ENCODE measurements at places on chromosomes 5 and 9.

DNA sequence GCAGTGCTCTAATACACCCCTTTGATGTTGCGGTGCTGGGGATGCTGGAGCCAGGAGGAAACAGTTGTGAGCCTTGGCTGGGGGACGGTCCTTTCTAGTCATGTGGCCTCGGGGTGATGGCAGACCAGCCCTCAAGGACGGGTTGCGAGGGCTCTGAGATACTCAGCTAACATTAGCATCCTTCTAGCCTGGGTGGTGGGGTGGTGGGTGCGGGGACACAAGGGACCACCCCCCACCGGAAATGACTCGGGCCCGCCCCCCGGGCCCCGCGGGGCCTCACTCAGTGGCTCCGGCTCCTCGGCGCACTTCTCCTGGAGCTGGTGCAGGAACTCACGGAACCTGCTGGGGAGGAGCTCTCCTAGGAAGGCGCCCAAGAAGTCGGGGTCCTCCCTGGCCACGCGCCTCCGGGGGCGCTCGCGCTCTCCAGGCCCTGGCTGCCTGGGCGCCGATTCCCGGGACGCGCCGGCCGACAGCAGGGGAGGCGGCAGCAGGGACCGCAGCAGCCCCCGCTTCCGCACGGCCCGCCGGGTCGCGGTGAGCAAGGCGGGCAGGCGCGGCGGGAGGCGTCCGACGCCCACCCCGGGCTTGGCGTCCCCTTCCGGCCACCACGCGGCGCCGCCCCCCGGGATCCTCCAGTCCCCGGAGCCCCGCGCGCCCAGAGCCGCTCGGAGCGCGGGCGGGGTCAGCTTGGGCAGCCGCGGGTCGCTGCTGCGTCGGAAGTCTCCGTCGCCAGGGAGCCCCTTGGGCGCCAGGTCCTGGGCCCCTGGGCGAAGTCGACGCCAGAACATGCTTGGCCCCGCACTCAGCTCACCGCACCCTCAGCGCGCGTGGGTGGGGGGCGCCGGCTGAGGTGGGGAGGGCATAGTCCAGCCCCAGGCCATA lies 873 bp downstream of the C9orf50 start:
- DNase-seq = no peak

- DNase-seq = no peak
Observed at GRCh38 chr5:96297867-96298266, 135.2 kb downstream of the PCSK1 start.

DNA sequence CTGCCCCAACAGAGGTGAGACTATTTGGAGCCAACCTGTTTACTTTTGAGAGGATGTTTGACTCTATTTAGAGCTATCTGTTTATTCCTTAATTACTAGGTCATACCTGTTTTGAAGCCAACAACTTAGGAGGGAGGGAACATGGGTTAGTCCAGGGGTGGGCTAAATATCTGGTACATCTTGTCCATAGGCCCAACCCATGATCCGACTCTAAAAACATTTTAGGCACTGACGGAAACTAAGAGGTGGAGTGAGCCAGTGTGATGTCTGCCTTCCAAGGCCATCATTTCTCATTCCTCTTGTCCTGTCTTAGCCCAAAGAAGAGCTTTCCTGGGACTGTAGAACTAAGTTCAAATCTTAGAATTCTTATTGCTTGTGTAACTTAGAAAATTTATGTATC lies 8.4 kb downstream of the SPINK5 start:
- DNase-seq = no peak

- no peak for DNase-seq
Observed at GRCh38 chr5:133203317-133204305, 151.8 kb downstream of the HSPA4 start.

- DNase-seq = no peak
Observed at GRCh38 chr5:17127743-17128231, 89.6 kb upstream of the BASP1 start.

DNA sequence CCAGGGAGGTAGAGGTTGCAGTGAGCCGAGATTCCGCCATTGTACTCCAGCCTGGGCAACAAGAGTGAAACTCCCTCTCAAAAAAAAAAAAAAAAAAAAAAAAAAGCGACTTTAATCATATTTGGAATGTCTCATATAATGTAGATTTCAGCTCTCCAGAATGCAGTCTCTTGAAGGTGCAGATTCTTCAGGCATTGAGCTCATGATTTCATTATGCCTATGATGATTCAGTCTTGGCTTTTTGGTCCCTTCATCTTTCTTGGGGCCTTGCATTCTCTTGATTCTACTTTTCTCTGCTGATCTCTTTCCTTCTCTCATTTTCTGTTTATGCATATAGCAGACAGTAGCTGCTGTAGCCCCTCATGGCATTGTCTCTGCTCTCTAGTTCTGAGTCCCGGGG lies 22.9 kb downstream of the KDM4C start:
- DNase-seq = no peak

- no peak for DNase-seq
Observed at GRCh38 chr9:115764645-115765044, 388.9 kb upstream of the PAPPA start.

GRCh38 chr9:126623667-126624478 lies 10.1 kb downstream of the LMX1B start:
- no peak for DNase-seq

GRCh38 chr5:69416180-69416579 lies 1.3 kb downstream of the MARVELD2 start:
- no peak for DNase-seq

DNA sequence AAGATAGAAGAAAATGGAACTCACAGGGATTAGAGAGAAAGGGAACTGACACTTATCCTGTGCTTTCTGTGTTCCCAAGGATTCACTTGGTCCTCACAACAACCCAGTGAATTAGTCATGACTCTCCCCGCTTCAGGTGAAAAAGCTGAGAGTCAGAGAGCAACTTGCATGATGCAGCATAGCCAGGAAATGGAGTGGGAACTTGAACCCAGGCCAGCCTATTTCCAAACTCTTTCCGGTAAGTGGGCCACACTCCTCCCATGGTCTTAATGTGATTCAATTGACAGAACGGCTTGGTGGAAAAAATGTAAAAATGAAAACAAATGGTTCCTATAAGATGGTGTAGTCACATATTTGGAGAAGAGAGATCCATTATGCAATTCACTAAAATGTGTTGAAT lies 45.9 kb upstream of the CEMIP2 start:
- DNase-seq = no peak

GRCh38 chr5:146515473-146516150 lies 378 bp downstream of the GPR151 start:
- DNase-seq = no peak

DNA sequence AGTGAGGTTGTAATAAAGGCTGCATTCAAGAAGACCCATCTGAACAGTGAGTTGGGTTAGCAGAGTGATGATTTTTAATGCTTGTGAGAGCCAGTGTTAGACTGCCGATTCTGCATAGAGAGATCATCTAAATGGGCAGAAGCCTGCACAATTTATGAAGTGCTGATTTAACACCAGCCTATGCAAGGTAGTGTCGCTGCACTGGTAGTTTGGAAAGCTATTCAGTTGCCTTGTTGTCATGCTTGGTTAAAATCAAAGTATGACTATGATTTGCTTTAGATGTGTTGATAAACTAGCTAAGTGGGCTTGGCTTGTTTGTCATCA lies 379 bp upstream of the LRRTM2 start:
- DNase-seq = no peak

DNA sequence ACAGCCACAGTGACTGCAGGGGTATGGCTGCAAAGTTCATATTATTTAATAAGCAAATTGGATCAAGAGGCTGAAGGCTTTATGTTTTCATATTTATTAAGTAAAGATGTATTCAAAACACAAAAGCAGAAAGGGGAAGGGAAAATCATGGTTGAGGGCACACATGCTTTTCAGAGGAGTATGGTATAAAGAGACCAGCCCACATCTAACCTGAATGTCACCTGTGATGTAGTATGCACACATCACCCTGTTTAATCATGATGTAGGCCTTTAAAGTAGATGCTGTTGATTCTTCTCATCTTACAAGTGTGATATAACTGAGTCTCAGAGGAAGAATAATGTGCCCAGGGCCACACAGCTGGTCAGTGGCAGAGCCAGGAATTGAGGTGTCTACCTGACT lies 211.8 kb downstream of the DCP2 start:
- DNase-seq = no peak

DNA sequence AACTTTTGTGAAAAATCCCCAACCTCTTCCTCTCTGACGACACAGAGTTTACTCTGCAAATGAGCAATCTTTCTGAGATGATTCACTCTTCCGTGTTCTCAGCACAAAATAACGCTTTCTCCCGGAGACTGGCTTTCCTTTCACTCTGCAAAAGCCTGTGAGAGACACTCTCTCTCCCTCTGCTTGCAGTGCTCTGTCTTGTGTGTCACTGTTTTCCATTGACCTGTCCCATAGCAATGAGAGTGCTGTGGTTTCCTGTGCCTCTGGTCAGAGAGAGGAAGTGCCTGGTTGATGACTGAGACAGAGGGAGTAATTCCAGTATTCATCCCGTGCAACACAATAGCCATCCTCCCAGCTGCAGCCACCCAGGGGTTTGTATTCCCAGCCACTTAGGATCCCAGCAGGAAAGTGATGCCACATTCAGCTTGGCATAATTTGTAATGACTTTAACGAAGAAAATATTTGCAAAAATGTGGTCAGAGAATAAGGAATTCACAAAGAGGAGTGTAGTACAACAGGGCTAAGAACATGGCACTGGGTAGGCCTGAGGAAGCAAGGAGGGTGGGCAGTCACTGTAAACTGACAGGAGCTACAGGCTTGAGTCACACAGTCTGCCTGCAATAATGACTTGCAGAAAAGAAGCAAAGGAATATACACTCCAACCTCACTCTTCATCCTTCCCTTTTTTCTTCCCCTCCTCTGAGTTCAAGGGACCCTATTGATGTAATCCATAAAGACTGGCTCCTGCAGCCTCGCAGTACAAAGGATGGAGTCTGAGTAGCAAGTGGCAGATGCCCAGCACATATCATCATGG lies 463.5 kb upstream of the RGMB start:
- no peak for DNase-seq

- DNase-seq = no peak
Observed at GRCh38 chr5:135157421-135158313, 123.6 kb upstream of the PITX1 start.
